ENCODE measurements at places on chromosomes 2 and 18.
A peak's percentile ranks its signal among the peaks of the same experiment; 100 is the strongest.

GRCh38 chr2:191038241-191038725 lies 24.3 kb upstream of the STAT1 start:
- DNase-seq = no peak
- H3K36me3 ChIP-seq = no peaks in the 10 kb centered on the region
- H3K4me1 ChIP-seq = no peaks in the 10 kb centered on the region

- no peak overlapping the region for H3K4me3 ChIP-seq
- H3K27me3 ChIP-seq = peaks cover 5% of the 10 kb centered on the region
- peaks cover 2% of the 10 kb centered on the region for H3K4me1 ChIP-seq
Observed at GRCh38 chr2:1731963-1732768, 12.1 kb downstream of the PXDN start.

DNA sequence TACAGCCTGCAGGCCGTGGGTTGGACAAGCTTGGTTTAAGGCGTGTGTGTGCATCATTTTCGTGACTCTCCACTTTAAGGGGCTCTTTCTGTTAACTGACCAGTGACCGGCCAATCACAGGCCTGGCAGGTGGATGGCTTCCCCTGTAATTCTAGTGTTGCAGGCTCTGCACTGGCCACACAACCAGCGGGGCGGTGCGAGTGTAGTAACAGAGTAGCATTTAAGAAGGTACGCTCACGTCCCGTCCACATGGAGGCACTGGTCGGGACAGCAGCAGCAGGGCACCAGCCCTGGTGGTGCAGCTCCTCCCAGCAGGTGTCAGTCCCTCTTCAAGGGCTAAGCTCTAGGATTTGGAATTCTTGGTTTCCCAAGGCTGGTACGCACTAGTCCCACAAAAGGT lies 8.0 kb upstream of the ANO7 start:
- DNase-seq = no peak
- no peak overlapping the region for H3K4me3 ChIP-seq
- H3K27ac ChIP-seq = no peak overlapping the region
- no peaks in the 10 kb centered on the region for H3K27me3 ChIP-seq

DNA sequence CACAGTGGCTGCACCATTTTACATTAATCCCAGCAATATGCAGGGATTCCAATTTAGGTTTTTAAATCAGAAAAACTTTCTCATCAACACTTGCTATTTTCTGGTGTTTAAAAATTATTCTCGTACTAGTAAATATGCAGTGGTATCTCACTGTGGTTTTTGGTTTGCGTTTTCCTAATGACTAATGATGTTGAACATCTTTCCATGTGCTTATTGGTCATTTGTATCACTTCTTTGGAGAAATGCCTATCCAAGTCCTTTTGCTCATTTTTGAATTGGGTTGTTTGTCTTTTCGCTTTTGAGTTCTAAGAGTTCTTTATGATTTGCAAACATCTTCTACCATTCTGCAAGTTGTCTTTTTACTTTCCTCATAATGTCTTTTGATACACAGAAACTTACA lies 62.1 kb upstream of the TCF7L1 start:
- no peak overlapping the region for H3K4me3 ChIP-seq
- DNase-seq = no peak
- no peaks in the 10 kb centered on the region for H3K27me3 ChIP-seq
- H3K27ac ChIP-seq = no peak overlapping the region
- H3K36me3 ChIP-seq = no peaks in the 10 kb centered on the region

GRCh38 chr2:8132351-8132831 lies 549.5 kb upstream of the ID2 start:
- no peak overlapping the region for H3K4me3 ChIP-seq
- no peak for DNase-seq
- no peaks in the 10 kb centered on the region for H3K27me3 ChIP-seq
- peak overlapping the region; percentile 0 for H3K27ac ChIP-seq
- H3K36me3 ChIP-seq = no peaks in the 10 kb centered on the region

DNA sequence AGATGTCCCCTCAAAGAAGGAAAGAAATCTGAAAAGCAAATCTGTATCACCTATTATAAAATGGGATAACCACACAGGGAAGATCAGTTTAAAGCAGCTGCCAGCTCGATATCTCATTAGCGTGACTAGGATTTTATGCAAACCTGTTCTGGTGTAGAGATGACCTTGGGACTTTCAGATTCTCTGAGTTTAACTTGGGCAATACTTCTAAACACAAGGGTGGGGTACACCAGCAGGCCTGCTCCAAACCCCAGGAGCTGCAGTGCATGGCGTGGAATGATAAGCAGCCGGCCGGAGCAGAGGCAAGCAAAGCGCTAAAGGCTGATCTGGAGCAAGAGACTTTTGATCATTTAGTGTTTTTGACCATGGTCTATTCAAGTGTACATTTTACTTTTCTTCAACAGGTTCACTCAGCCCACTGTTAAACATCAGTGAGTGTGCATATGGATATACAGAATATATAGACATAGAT lies 4.7 kb downstream of the SERTAD2 start:
- H3K4me1 ChIP-seq = peaks cover 8% of the 10 kb centered on the region
- no peaks in the 10 kb centered on the region for H3K36me3 ChIP-seq
- no peak overlapping the region for H3K4me3 ChIP-seq

DNA sequence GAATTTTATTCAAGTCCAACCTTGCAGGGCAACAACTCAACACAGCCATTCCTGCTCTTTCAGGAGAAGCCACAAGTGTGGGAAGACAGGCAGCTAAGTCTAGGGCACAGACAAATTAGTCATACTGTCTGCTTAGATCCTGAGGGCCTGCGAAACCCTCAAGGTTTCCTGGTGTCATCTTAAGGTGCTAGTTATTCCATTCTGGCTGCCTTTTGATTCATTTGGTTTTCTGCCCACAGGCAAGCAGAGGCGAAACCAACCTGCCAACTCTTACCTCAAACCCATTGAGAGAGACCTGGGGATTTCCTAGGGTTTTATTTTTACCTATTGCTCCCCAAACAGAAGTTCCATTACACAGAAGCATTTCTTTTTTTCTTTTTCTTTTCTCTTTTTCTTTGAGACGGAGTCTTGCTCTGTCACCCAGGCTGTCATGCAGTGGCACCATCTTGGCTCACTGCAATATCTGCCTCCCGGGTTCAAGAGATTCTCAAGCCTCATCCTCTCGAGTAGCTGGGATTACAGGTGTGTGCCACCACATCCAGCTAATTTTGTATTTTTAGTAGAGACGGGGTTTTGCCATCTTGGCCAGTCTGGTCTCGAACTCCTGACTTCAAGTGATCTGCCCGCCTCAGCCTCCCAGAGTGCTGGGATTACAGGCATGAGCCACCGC lies 23.7 kb upstream of the SCYGR1 start:
- no peak for DNase-seq
- peaks cover 6% of the 10 kb centered on the region for H3K4me1 ChIP-seq
- H3K27ac ChIP-seq = no peak overlapping the region
- no peak overlapping the region for H3K4me3 ChIP-seq

GRCh38 chr2:136874258-136874657 lies 108.9 kb downstream of the THSD7B start:
- H3K4me1 ChIP-seq = no peaks in the 10 kb centered on the region
- no peaks in the 10 kb centered on the region for H3K27me3 ChIP-seq
- no peak for DNase-seq
- H3K4me3 ChIP-seq = no peak overlapping the region

DNA sequence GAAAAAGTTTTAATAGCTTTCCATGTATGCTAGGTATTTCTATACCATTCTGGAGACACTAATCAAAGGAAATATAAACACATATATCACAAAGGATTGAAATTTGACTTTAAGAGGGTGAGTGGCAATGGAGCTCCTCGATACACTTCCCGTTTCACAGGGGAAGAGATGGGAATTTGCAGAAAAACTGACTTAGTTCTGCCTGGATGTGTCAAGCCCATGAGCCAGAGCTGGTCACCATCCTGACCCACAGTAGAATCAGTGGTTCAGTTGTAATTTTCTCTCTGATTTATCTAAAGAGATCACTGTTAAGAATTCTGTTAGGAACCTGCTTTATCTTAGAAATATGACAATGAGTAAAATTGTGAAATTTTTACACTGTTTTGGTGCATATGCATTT lies 34.2 kb downstream of the PLCL1 start:
- no peaks in the 10 kb centered on the region for H3K27me3 ChIP-seq
- no peak for DNase-seq
- no peak overlapping the region for H3K4me3 ChIP-seq
- H3K36me3 ChIP-seq = no peaks in the 10 kb centered on the region
- H3K27ac ChIP-seq = peak overlapping the region; percentile 31

- no peaks in the 10 kb centered on the region for H3K36me3 ChIP-seq
- H3K4me3 ChIP-seq = no peak overlapping the region
- H3K27ac ChIP-seq = no peak overlapping the region
Observed at GRCh38 chr2:39524756-39525635, 87.9 kb upstream of the MAP4K3 start.

- no peaks in the 10 kb centered on the region for H3K27me3 ChIP-seq
- no peaks in the 10 kb centered on the region for H3K36me3 ChIP-seq
- H3K4me3 ChIP-seq = no peak overlapping the region
- H3K4me1 ChIP-seq = no peaks in the 10 kb centered on the region
Observed at GRCh38 chr18:58303363-58303762, 259.3 kb downstream of the NEDD4L start.

DNA sequence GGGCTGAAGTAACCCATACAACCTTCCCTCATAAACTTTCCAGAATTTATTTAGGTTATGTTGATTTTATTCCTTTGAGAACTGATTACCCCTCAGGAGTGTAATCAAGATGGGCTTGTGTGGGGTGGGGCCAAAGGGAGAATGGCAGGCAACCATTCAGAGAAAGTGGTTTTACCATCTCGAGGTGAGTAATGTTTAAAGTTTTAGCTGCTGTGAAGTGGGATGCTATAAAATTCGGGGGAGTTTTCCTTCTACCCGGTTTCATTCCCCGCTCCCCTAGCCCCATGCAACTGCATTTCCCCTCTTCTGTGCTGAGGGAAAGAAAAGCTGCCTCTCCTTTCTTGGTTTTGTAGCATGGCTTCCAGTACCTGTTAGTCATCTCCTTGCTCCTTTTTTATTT lies 34.7 kb downstream of the MAP4K4 start:
- no peak for DNase-seq
- H3K27ac ChIP-seq = no peak overlapping the region
- H3K36me3 ChIP-seq = no peaks in the 10 kb centered on the region
- peaks cover 19% of the 10 kb centered on the region for H3K4me1 ChIP-seq
- H3K4me3 ChIP-seq = no peak overlapping the region

DNA sequence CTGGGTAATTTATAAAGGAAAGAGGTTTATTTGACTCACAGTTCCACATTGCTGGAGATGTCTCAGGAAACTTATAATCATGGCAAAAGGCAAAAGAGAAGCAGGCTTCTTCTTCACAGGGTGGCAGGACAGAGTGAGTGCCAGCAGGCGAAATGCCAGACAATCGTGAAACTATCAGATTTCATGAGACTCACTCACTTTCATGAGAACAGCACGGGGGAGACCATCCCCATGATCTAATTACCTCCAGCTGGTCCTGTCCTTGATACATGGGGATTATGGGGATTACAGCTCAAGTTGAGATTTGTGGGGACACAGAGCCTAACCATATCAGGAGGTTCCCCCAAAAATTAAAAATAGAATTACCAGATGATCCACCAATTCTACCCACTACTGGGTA lies 675.5 kb upstream of the SLC8A1 start:
- no peaks in the 10 kb centered on the region for H3K4me1 ChIP-seq
- DNase-seq = no peak
- H3K36me3 ChIP-seq = no peaks in the 10 kb centered on the region
- no peak overlapping the region for H3K27ac ChIP-seq

- no peak for DNase-seq
- no peaks in the 10 kb centered on the region for H3K36me3 ChIP-seq
- H3K4me3 ChIP-seq = no peak overlapping the region
- no peaks in the 10 kb centered on the region for H3K27me3 ChIP-seq
- H3K4me1 ChIP-seq = no peaks in the 10 kb centered on the region
Observed at GRCh38 chr2:24409171-24409570, 48.8 kb upstream of the ITSN2 start.

DNA sequence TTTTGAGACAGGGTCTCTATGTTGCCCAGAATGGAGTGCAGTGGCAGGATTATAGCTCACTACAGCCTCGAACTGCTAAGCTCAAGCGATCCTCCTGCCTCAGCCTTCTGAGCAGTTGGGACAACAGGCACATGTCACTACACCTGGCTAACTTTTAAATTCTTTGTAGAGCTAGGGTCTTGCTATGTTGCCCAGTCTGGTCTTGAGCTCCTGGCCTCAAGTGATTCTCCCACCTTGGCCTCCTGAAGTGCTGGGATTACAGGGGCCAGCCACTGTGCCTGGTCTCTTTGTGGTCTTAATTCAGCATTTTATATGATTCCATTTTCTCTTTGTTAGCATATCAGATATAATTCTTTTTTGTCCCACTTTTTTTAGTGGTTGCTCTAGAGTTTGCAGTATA lies 34.1 kb downstream of the CEP192 start:
- H3K36me3 ChIP-seq = peaks cover 20% of the 10 kb centered on the region
- H3K27ac ChIP-seq = no peak overlapping the region
- no peak overlapping the region for H3K4me3 ChIP-seq
- no peak for DNase-seq
- no peaks in the 10 kb centered on the region for H3K4me1 ChIP-seq

DNA sequence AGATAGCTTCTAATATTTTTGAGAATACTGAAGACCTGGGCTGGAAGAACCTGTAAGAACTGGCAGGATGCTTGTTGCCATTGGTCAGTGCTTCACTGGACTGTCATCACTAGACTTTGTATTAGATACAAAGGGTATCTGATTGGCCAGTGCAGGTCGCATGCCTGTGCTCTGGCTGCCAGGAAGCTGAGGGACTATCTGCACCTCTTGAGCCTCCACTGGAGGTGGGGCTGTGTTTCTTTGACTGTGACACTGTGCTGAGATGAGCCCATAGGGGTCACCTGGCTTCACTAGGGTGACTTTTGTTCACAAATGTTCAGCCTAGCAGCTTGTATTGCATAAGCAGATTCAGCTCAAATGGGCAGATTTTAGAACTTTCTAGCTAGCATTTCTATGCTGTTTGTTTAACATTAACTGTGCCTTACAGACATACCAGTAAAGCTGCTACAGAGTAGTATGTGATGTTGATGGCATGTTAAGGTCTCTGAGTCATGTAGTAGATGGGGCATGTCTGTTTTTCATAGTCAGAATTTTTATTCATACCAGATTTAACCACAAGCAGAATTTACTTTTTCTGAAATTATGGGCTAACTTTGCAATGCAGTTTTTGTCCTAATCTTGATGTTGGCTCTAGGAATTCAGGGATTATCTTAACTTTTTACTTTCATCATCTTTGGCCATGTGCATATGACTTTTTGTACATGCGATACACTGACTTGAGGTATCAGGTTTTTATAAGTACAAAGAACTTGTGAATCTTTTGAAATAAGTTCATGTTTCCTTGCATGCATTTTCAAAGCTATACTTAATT lies 56.1 kb downstream of the RHBDD1 start:
- no peaks in the 10 kb centered on the region for H3K4me1 ChIP-seq
- no peak overlapping the region for H3K4me3 ChIP-seq
- H3K27ac ChIP-seq = no peak overlapping the region
- DNase-seq = no peak
- H3K27me3 ChIP-seq = no peaks in the 10 kb centered on the region
- no peaks in the 10 kb centered on the region for H3K36me3 ChIP-seq
